Fibroblast of skin of left biceps (primary cell): ENCODE measurements at places on chromosomes 3 and 15.

GRCh38 chr15:40045572-40046217, 6.7 kb upstream of the SRP14 start:
- DNase-seq, result no peak

DNA sequence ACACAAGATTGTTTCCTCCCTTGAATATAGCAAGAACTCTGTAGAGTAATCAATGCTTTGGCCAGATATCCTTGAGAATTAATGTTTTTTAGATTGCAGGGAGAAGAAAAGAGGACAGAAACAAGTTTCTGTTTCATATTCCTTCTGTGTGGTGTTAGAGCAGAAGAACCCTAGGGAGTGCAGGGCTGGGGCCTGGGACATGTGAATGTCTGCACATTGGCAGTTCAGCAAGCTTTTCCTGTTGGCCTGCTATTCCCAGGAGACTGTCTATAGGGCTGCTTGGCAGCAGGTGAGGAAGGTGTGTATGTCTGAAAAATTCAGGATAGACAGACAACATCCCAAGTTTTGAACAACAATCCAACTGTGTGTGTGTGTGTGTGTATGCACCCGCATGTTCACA, 13.6 kb upstream of the CNBP start:
- DNase-seq, result no peak

DNA sequence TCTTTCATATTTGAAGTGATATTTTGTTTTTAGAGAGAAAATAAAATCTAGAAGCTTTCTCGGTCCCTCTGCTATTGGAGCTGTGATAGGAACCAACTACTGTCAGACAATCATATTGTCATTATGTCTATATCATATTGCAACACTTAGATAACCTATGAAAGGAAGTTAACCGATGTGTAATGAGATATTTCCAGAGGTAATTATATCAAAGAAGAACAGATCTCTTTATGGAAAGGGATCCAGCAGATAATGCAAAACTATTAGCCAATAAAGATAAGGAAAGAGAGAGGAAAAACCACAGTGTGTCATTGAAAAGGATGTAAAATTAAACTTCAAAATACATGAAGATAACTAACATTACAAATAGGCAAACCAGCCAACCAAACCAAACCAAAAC, 529.1 kb upstream of the CCDC54 start:
- DNase-seq, result no peak

- DNase-seq, result peak; percentile 6
Measured at GRCh38 chr15:72599855-72600464, 54.5 kb upstream of the GOLGA6B start.

DNA sequence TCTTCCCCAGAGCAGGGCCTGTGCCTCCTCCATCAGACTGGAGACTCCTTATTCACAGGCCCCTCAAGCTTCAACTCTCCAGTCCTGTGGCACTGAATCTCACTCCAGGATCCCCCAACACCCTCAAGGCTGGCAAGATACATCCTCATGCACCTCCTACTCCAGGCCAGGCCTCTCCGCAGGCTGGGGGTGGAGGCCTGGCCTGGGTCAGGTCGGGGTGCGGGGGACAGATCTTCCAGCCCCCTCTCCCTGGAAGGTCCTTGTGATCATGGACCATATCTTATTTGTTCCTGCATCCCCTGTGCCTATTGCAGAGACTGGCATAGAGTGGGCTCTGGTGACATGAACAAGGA, 147.3 kb downstream of the SMAD6 start:
- DNase-seq, result no peak
